ENCODE measurements at places on chromosomes 6 and 20.

- no peak for DNase-seq
Observed at GRCh38 chr6:158283304-158283980, 28.8 kb upstream of the TULP4 start.

GRCh38 chr6:11536795-11537194 is 754 bp upstream of the TMEM170B start:
- DNase-seq = no peak

- no peak for DNase-seq
Observed at GRCh38 chr20:54510541-54511129, 35.2 kb downstream of the DOK5 start.

DNA sequence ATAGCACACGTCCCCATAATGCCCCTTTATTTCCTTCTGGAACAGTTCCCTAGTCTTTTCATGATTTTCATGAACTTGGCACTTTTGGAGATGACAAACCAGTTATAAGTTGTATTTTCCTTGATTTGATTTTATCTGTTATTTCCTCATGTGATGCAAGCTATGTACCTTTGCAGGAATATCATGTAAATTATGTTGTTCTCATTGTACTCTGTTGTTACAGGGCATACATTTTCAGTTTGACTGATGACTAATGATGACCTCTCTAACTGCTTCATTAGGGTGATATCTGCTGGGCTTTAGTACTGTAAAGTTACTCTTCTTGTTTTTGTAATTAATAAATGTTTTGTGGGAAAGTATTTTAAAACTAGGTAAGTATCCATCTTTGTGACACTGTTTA is 147.3 kb downstream of the ZFAND3 start:
- DNase-seq = no peak

DNA sequence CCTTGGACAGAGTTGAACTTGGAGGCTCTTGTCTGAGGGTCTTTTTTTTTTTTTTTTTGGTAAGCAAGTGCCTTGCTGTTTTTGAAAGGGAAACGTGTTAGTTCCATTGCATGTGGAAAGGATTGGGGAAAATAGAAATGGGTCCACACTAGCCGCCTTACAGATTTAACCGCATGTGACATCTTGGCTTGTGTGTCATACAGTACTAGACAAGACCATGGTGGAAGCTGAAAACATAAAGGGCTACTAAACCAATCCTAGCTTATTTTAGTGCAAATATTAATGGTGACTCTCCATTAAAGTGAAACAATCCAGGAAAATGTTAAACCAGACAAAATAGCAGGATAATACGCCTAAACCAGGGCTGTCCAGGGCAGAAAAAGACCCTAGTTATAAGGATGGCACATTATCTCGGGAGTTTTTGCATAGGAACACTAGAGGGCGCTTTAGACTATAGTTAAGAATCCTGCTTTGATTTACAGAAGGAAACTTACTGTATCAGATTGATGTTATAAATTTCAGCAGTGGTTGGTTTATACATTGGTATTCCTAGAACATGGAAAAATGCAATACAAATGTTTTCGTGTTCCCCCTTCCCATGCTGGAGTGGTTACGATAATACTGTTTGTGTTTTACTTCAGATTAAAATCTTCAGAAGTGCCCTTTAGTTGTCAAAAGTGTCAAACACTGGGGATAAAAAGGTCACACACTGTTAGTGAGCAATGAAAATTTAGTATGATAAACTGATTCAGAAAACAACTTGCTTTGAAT is 59.8 kb upstream of the DEK start:
- no peak for DNase-seq

DNA sequence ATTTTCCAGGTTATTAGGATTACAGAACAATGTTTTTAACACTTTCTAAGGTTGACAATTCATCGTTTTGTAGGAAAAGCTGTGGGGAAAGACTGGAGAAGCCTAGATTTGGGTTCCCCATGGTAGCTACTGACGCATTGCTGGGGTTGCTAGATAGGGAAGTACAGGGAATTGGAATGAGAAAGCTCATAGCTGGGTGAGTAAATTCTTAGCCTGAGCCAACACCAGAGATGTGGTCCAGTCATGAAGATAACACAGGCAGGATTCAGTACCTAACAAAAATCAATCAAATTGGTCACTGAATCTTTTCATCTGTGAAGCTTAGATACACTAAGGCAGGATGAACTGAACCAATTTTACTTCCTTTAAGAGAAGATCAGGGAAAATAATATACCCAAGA is 35.7 kb downstream of the RIN2 start:
- DNase-seq = no peak

DNA sequence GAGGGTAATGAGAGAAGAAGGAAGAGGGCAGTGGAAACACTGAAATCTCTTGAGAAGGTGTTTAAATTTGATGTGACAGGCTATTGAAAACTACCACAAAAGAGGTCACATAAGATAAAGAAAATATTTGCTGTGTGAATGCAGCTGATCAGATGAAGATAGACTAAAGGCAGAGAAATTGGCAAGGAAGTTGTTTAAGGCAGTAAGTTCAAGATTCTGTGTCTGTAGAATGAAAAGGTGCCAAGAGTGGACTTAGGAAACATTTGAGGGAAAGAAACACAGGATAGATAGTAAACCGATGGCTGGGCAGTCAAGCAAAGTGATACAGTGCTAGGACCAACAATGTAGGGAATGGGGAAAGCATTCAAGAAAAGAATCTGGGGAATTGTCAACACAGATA is 332.3 kb upstream of the MARCKS start:
- DNase-seq = no peak

GRCh38 chr20:59125836-59126235 is 37.8 kb upstream of the ZNF831 start:
- no peak for DNase-seq

- no peak for DNase-seq
Observed at GRCh38 chr6:81304466-81304865, 448.0 kb downstream of the TENT5A start.

- no peak for DNase-seq
Observed at GRCh38 chr20:10179574-10180298, 38.9 kb upstream of the SNAP25 start.

DNA sequence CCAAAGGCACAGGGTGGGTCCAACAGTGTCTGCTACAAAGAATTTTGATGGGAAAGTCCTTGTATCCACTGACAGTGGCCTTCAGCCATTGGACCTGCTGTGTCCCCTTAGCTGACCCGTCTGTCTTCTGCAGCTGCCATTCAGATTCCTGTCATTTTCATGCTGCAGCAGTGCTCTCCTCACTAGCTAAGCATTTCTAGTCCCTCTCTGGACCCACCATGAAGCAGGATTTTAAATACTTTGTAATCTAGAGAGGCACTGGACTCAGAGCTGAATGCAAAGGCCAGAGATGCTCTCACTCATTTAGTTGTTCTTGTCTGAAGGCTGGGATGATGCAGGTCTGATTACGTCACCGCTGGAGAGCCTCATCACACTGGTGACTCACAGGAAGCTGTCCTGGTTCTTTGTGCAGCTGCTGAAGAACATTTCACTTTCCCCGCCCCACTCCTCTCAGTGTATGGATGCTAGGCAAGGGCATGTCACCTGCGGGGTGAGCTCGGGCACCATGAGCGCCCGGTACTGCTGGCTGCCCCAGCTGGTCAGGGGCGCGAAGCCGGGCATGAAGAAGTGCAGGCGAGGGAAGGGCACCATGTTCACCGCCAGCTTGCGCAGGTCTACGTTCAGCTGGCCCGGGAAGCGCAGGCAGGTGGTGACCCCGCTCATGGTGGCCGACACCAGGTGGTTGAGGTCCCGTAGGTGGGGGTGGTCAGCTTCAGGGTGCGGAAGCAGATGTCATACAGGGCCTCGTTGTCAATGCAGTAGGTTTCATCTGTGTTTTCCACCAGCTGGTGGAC is 19.4 kb upstream of the TUBB2A start:
- DNase-seq = peak; percentile 31

DNA sequence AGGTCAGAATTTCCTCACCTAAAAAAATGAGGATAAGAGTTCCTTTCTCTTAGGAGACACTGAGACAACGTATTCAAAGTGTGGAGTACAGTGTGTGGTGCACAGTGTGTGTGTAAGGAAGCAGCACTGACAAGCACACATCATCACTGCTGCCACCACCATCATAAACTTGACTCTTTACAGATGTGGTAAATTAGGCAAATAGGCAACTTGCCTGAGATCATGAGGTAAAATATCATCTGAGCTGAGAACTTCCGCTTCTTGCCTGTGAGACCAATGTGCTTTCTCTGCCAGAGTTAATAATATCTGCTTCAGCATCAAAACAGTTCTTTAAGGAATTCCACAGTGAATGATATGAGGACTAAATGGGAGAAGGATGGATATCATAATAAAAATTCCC is 52.7 kb downstream of the LYRM4 start:
- no peak for DNase-seq

DNA sequence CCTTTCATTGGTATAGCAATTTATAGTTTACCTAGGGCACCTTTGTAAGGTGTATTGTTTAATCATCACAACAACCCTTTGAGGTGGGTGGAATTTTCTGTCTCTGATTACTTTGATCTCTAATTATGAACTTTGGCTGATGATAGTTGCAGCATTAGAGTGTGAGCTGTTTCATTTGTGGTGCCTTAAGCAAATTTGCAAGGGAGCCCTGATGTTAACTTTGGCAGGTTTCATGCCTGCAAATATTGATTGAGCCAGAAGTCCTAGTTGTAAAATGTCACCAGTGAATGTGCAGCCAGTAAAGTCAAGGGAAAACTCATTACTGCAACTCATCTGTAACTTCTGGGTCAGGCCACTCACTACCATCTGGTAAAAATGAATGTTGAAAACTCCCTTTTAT is 29.8 kb downstream of the CTNNBL1 start:
- DNase-seq = no peak

- DNase-seq = no peak
Observed at GRCh38 chr6:113377362-113377942, 479.7 kb upstream of the MARCKS start.

GRCh38 chr6:47061309-47062300 is 19.5 kb upstream of the ADGRF1 start:
- DNase-seq = no peak

GRCh38 chr6:122404444-122404843 is 5.0 kb downstream of the HSF2 start:
- no peak for DNase-seq

- DNase-seq = no peak
Observed at GRCh38 chr6:20605061-20605460, 70.8 kb downstream of the CDKAL1 start.
